Type B pancreatic cell (in vitro differentiated cells): ENCODE measurements at places on chromosomes 16 and 17. TPM values are rescaled to one million over a fixed set of nuclear protein-coding genes. Genes with fewer than 3 reads are reported as not detected.
A peak's percentile ranks its signal among the peaks of the same experiment; 100 is the strongest.

The CLEC3A gene
- not detected in 2 replicates for total RNA-seq

GRCh38 chr16:86965840-86966550 is 351.2 kb downstream of the C16orf95 start:
- H3K27me3 ChIP-seq: peaks cover 43% of the 10 kb centered on the region
- peaks cover 29% of the 10 kb centered on the region for H3K4me1 ChIP-seq
- no peaks in the 10 kb centered on the region for H3K36me3 ChIP-seq
- no peak for DNase-seq
- no peak overlapping the region for H3K27ac ChIP-seq
- H3K4me3 ChIP-seq: no peak overlapping the region

DNA sequence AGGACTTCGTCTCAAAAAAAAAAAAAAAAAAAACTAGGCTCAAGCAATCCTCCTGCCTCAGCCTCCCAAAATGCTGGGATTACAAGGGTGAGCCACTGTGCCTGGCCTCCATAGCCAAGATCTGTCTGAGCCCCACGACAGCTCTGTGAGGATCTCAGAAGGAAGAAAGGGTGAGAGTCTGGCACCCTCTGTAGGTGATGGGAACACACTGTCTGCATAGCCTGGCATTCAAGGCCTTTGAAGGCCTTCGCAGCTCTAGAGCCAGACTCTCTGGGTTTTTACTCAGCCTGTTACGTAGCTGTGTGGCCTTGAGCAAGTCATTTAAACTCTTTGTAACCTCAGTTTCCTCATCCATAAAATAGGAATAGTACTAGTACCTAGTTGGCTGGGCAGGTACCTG is 6.3 kb upstream of the XPO6 start:
- H3K4me1 ChIP-seq: peaks cover 3% of the 10 kb centered on the region
- no peak overlapping the region for H3K4me3 ChIP-seq
- no peaks in the 10 kb centered on the region for H3K36me3 ChIP-seq
- no peak for DNase-seq
- no peak overlapping the region for H3K27ac ChIP-seq

The MYH1 gene
- total RNA-seq: not detected in 2 replicates

DNA sequence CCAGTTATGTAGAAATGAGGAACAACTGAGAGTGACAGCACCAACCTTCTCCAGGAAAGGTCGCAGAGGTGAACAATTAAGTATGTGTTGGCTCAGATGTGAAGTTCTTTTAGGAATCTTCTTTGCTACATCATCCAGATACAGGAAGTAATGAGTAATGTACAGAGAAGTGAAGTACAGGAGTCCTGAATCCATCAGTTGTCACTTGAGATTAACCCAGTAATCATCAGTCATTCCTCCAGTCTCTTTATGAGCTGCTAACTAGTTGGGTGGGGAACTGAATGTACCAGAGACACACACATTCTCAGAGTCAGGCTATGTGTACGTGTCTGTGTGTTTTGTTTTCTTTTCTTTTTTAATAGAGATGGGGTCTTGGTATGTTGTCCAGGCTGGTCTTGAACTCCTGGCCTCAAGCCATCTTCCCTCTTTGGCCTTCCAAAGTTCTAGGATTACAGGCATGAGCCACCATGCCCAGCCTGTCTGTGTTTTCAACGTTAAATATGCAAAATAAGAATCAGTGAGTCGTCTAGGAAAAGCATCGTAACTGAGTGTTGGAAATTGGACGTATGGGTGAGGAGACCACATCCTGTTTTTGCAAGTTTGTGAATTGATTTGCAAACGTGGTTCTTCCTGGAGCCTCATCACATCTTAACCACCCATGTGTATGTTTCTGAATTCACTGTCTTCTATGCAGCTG is 19.9 kb downstream of the ZNF200 start:
- H3K27me3 ChIP-seq: peaks cover 18% of the 10 kb centered on the region
- H3K4me1 ChIP-seq: no peaks in the 10 kb centered on the region

DNA sequence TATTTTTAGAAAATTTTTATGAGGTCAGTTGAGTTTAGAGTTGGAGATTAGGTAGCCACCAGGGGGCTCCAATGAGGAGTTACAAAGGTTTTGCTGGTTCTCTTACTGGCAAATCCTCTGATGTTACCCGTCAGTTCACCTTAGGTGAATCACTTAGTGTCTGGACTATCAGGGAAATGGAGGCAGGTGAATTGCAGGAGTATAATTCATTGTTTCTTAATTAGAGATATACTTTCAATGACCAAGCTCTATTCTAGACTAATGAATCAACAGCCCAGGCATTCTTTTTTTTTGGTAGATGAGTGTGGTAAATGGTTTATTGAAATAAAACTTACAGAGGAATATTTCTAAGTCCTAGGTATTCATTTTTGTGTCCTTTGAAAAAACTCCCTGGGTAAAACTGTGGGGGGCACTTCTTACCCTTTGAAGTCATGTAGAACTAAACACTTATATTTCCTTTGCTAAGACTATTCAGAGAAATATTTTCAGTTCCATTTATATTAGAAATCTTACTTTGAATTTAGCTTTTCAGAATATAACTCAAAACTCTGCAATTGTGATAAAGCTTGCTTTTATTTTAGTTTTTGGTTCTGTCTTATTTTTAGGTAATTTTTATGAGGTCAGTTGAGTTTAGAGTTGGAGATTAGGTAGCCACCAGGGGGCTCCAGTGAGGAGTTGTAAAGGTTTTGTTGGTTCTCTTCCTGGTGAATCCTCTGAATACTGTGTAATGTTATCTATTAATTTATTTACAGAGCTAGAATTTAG is 17.7 kb downstream of the PSMD11 start:
- no peaks in the 10 kb centered on the region for H3K27me3 ChIP-seq
- H3K4me1 ChIP-seq: no peaks in the 10 kb centered on the region
- H3K36me3 ChIP-seq: peaks cover 38% of the 10 kb centered on the region

DNA sequence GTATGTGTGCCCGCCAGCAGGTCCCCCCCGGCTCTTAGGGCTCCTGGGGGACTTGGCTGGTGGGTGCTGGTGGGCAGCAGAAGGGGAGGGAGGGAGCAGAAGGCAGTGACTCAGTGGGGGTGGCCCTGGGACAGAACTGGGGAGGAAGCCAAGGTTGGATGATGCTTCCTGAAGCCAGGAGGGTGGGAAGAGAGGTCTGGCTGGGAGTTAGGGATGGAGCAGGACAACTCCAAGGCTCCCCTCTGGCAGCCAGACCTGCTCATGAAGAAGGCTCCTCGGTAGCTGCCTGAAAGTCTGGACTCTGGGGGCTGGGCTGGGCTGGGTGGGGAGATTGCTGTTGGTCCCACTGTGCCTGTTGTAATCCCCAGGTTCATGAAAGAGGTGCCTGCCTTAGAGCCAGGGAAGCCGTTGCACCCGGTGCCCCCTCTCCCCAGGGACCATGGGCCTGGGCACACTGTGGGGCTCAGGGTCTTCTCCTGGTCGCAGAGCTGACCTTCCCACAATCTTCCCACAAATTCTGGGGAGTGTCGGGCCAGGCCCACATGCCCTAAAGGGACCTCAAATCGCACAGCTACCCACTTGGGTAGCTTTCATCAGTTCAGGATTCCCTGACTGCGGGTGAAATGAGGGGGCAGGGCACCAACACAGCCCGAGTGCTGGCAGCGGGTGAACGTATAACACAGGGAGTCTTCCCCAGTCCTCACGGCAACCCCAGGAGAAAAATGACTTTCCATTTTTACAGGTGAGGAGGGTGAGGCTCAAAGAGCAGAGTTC is 1.1 kb upstream of the PLEKHG4 start:
- H3K27me3 ChIP-seq: no peaks in the 10 kb centered on the region
- no peaks in the 10 kb centered on the region for H3K36me3 ChIP-seq
- no peak overlapping the region for H3K27ac ChIP-seq
- peak overlapping the region; percentile 78 for H3K4me3 ChIP-seq
